ENCODE measurements at places on chromosomes 1 and 21. TPM values are rescaled to one million over a fixed set of nuclear protein-coding genes. Genes with fewer than 3 reads are reported as not detected.

GRCh38 chr1:201020040-201020591, 3.4 kb downstream of the KIF21B start:
- H3K27me3 ChIP-seq = no peaks in the 10 kb centered on the region
- peaks cover 58% of the 10 kb centered on the region for H3K4me1 ChIP-seq
- H3K27ac ChIP-seq = no peak overlapping the region
- no peak for DNase-seq

- H3K36me3 ChIP-seq = no peaks in the 10 kb centered on the region
- H3K4me3 ChIP-seq = no peak overlapping the region
- DNase-seq = peak; percentile 38
- H3K4me1 ChIP-seq = no peaks in the 10 kb centered on the region
- no peak overlapping the region for H3K27ac ChIP-seq
Observed at GRCh38 chr1:36471830-36472641, 7.9 kb upstream of the MRPS15 start.

GRCh38 chr1:237794071-237794470, 96.7 kb downstream of the ZP4 start:
- no peak overlapping the region for H3K27ac ChIP-seq
- H3K27me3 ChIP-seq = peaks cover 6% of the 10 kb centered on the region
- H3K4me3 ChIP-seq = no peak overlapping the region
- no peak for DNase-seq
- H3K4me1 ChIP-seq = no peaks in the 10 kb centered on the region

DNA sequence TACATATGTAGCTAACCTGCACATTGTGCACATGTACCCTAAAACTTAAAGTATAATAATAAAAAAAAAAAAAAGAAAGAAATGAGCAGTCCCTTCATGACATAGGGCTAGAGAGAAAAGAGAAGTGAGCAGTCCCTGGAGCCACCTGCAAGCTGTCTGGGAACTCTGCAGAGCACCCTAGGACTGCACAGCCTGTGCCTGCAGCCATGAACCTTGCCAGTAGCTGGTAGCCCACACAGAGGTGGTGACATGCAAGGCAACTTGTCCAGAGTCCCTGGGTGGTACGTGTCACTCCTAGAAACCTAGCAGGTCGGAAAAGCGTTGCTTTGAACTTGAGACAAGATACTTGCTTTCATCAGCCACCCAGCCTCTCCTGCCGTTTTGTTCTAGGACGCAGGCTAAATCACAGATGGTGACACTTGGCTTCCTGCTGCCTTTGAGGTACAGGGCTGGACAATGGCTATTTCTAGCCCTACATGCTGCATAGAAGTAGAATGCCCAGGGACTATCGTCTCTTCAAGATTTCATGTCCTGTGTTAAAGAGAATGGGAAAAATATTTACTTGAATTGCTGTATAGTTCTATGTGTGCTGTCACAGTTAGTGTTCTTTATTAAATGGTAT, 260.9 kb downstream of the LTN1 start:
- H3K27ac ChIP-seq = no peak overlapping the region
- no peak overlapping the region for H3K4me3 ChIP-seq
- DNase-seq = no peak
- no peaks in the 10 kb centered on the region for H3K36me3 ChIP-seq

Gene RNPC3
- 9.9 TPM for total RNA-seq

Gene PLA2G2D
- total RNA-seq = not detected
